NCI-H526 treated with DMSO at 0.1 percent for 48 hours (cell line): ENCODE measurements at places on chromosomes 3 and 15.
A peak's percentile ranks its signal among the peaks of the same experiment; 100 is the strongest.

- DNase-seq, result peak; percentile 12
Observed at GRCh38 chr3:197256836-197257444, 41.5 kb downstream of the DLG1 start.

GRCh38 chr3:142274908-142275307, 49.5 kb upstream of the GK5 start:
- DNase-seq, result no peak

DNA sequence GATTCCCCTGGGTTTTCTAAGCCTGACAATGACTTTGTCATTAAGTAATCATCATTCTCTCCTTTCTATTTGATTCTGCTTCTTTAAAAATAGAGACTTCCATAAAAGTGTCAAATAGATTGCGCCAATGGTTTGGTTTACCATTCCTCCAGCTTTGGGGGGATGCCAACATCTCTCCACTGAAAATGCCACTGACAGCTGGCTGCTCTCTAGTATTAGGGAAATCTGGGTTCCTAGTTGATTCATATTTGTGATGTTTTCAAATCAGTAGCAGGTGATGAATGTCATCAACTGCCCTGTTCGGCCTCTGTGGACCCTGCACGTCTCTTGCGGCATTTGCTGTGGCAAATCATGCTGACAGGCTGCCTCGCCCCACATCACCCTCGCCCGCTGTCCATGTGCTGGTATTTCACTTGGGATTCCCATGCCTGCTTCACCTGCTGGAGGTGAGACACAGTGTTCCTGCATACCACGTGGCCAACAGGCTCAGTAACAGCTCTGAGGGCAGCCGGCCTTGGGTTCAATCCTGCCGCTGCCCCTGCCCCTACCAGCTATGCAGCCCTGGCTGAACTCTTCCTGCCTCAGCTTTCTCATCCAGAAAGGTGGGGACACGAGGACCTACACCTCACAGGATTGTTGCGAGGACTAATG, 28.1 kb downstream of the ZXDC start:
- no peak for DNase-seq

DNA sequence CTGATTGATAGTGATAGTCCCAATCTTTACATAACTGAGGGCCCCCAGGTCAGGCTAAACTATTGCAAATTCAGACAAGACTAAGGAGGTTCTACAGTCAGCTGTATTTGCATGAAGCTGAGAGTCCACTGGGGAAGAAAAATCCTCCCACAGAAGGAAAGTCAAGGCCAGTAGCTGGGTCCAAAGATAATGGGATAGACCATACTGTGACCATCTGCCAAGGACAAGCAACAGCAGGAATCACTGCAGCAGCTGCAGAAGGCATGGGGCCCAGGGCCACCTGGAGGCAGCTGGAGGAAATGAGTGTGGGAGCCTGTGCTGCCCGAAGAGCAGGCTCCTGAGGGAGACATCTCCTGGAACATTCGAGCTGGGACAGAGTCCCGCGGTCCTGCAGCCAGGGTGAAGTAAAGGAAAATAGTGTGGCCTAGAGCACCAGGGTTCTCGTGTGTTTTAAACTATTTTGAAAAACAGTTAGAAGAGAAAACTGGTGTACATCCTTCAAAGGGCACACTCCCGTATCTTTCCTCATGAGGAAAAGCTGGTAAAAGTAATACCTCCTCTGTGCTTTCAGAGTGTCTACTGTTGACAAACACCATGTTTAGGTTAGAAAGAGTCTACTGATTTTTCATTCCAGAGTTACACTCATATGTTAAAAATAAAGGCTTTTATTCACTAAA, 13.2 kb upstream of the TMEM212 start:
- DNase-seq, result peak; percentile 78
